Inflammatory macrophage treated with lipopolysaccharide for 1 hour (primary cell): ENCODE measurements at places on chromosomes 2 and 18.
A peak's percentile ranks its signal among the peaks of the same experiment; 100 is the strongest.

- no peak for DNase-seq
Measured at GRCh38 chr2:154425994-154426393, 272.5 kb upstream of the KCNJ3 start.

GRCh38 chr2:85246348-85246747, 81.4 kb downstream of the TGOLN2 start:
- DNase-seq = peak; percentile 85

GRCh38 chr2:198325359-198325758, 521.0 kb downstream of the PLCL1 start:
- DNase-seq = no peak

DNA sequence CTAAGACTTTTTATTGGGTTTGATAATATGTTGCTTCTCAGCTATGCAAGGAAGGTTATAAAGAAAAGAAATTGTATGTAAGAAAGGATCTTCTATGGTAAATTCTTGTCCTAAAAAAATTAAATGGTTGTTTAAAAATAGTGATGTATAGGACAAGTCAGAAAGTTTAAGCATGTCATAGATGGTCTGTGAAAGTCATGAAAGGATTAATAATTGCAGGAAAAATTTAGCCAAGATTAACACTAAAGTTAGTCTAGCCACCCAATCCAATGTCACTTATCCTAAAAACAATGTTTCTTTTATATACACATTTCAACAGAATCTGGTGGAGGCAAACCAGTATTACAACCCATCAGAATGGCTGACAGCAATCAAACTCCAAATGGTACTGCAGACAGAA, 1046.7 kb upstream of the SLC39A10 start:
- DNase-seq = no peak

DNA sequence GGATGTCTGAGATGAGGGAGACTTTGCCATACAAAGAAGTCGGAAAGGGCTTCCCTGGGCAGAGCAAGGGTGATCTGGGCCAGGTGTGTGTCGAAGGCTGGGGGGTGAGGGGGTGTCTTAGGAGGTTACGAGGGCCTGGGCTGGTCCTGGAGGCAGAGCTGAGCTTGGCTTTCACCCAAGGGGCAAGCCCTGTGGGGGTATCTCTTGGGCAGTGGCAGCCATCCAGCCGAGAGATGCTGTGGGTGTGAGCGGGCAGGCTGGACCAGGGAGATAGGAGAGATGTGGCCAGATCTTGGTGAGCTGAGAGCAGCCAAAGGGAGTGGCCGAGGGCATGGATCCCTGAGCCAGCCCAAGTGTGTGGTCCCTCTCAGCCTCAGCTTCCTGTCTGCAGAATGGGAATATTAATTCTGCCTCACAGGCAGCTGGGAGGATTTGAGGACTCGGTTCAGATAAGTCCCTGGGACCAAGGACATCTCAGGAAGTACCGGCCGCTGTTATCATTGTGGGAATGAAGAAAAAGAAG, 33.0 kb downstream of the MAL start:
- no peak for DNase-seq

DNA sequence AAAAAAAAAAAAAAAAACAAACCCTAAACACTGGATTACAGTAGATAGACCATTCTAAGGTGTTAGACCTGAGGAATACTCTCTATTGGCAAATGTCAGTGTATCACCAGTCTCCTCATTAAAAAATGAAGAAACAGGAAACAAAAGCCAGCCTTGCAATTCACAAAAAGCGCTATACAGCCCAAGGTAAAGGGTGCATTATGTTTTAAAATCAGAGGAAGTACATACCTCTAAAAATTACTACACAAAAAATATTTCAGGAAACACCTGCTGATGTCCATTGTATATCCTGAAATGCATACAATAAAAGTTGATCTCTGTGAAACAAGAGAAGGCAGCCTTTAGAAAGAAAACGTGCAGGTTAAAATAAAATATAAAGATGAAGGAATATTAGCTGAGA, 54.9 kb upstream of the TSPYL6 start:
- no peak for DNase-seq
